HFFc6 (cell line): ENCODE measurements at places on chromosomes 3 and 15.
A peak's percentile ranks its signal among the peaks of the same experiment; 100 is the strongest.

GRCh38 chr15:45442507-45443135, 64.3 kb upstream of the GATM start:
- peak; percentile 55 for DNase-seq

- DNase-seq: no peak
Observed at GRCh38 chr3:48985831-48986376, 4.1 kb upstream of the P4HTM start.

GRCh38 chr3:46690798-46691197, 2.7 kb downstream of the ALS2CL start:
- DNase-seq: no peak

DNA sequence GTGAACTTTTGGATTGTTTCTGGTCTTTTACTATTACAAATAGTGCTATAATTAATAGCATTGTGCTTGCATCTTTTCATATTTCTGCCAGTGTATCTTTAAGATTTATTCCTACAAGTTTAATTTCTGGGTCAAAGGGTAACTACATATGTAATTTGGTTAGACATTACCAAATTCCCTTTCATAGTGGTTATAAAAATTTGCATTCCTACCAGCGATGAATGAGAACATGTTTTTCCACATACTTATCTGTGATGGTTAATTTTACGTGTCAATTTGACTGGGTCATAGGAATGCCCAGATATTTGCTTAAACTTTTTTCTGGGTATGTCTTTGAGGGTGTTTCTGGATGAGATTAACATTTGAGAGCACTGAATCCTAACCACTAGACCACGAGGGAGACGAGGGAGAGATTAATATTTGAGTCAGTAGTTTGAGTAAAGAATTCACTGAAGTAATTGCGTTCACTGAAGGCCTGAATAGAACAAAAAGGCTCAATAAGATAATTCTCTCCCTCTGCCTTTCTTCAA, 132.3 kb upstream of the NEO1 start:
- no peak for DNase-seq
